GM19239 (cell line): ENCODE measurements at places on chromosomes 2 and 18.

DNA sequence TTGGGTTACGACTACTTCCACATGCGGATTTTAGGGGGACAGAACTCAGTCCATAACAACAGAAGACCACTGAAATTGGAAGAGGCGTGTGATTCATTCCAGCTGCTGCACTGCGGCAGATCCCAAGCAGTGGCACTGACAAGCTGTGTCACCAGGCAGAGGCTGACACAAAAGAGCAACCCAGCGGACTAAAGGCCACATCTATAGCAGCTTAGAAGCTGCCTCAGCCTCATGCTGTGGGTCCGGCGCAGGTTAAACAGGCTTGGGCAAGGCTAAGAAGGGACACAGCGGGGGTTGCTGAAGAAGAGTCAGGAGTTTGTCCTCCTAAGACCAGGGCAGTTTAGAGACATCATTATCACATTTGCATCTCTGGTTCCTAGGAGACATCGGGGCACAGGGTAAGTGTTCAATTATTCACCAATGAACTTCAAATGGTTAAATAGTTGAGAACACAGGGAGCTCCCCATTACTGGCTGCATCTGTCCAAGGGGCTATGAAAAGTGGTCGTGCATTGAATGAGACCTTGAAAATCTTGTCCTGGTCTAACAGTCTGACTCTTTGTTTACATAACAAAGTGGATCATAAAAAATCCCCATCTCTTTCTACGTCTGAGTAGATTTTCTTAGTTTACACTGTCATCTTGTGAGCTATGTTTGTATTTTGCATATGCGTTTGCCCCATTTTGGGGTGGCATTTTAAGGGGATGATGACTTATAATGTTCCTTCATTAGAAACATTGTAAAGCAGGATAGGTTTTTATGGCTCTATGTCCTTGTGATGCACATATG is 162.3 kb upstream of the TRIB2 start:
- DNase-seq, result no peak

- no peak for DNase-seq
Measured at GRCh38 chr2:10989782-10990181, 78.0 kb downstream of the KCNF1 start.

DNA sequence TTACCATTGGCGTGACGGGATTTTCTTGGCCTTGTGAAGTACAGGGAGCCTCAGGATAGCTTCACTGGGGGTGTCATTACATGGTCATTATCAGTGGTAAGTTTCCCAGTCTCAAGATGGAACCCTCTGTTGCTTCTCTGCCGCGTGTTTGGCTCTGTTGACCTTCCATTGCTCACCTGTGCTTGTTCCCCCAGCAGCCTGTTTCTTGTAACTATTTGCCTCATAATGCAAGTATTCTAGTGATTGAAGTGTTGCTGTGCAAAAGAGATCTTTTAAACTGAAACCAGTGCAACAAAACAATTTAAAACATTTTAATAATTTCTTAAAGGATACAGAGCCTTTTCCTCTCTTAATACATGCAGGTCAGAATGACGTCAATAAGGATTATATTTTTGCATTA is 24.6 kb downstream of the PRKCE start:
- no peak for DNase-seq

GRCh38 chr18:13700153-13700552 is 26.2 kb downstream of the FAM210A start:
- no peak for DNase-seq

DNA sequence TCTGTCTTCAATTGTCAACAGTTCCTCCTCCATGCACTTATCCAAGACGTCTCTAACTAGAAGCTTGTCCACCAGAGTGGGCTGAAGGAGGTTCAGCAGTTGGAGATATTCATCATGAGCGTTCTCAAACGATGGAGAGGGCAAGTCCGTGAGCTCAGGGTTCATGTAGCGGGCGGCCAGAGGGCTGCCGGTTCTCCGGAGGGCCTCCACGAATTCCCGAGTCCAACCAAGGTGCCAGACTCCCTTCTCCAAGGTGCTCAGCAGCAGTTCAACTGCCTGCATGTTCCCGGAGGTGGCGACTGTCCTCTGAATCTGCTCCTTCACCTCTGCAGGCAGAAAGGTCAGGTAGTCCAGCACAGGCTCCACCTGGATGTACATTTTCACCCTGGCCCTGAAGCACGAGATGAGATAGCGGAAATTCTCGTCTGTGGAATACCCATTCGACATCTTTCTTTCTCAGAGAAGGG is 590 bp downstream of the IFIH1 start:
- DNase-seq, result no peak

GRCh38 chr2:63058921-63059792 is 8.5 kb downstream of the OTX1 start:
- DNase-seq, result no peak
